Hindlimb muscle (tissue), 1 donor: ENCODE measurements at places on chromosomes 11 and 22.

DNA sequence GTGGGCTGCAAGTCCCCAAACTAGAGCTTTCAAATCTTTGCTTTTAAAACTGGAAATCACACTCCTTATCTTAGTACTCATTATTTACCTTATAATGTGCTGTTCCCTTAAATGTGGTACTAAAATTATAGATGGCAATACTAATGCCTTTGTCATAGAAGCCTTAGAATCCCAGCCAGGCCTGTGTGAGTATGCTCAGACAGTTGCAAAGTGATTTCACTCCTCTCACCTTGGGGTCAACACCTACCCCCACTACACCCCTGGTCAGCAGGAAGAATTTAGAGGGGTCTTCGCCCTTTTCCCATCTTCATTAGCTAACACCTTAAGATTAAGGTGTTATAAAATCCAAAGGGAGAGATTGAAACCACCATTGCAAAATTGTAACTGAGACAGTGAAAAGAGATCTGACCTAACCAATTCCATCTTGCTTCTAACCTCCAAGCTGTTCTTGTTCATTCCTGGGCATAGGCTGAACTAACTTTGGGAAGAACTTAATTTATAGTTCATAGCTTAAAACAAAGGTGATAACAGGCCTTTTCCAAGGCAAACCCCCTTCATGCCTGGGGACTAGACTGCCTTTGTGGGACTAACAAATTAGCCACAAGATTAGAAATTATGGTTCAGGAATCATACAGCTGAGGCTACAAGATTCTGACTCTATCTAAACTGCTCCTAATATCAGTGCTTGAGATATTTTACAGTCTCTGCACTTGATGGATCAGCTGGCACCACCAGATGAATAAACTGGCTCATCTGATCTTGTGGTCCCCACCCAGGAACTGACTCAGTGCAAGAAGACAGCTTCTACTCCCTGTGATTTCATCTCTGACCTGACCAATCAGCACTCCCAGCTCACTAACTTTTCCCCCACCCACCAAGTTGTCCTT is 10.4 kb upstream of the MRPL17 start:
- DNase-seq: no peak

- DNase-seq: no peak
These were observed 429.9 kb upstream of the CCDC90B start for GRCh38 chr11:83715927-83716535.

GRCh38 chr11:74839971-74840370 is 91.3 kb downstream of the RNF169 start:
- no peak for DNase-seq

DNA sequence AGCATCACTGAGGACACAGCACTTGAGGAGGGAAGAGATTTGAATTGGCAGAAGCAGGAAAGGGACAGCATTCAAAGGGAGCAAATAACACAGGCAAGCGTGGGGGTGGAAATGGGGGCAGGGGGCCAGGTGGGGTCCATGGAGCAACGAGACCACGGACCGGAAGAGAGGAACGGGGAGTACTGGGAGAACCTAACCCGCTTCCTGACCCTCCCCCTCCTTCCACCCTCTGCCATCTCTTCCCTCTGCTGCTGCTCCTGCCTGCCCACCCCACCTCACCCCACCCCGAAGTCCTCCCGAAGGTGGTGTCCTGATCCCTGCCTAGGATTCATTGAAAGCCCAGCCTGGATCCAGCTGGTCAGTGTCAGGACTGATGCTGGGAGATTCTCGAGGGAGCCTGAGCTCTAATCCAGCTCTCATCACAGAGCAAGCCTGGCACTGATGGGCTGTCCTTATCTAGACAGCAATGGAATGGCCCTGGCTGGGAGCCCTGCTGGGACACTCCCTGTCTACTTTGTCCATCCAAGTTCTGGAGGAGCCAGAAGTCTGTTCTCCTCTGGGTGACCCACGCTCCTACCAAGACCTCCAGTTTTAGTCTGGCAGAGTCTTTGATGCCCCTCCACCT is 105.0 kb downstream of the TRIM29 start:
- no peak for DNase-seq

DNA sequence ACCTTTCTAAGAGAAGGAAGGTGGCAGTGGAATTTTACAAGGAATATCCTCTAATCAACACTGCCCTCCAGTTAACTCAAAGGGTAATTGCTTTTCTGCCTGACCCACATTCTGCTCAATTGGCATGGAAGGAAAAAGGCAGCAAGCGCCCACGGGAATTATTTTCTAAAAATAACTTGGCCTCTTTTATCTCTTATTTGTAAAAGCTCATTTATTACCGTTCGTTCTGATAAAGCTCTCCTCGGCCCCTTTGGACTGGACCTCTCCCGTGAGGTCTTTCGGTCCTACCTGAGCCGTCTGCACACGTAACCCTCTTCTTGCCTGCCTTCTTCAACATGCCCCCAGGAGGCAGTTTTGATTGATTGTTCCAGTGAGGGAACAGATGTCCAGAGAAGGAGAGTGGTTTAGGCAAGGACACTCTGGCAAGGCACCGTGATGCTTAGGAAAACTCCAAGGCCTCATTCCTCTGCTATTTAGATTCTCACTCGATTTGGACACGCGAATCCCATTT is 53.2 kb upstream of the CRTAM start:
- DNase-seq: no peak

- DNase-seq: no peak
These were observed 3.3 kb downstream of the OR51B4 start for GRCh38 chr11:5298451-5298850.

DNA sequence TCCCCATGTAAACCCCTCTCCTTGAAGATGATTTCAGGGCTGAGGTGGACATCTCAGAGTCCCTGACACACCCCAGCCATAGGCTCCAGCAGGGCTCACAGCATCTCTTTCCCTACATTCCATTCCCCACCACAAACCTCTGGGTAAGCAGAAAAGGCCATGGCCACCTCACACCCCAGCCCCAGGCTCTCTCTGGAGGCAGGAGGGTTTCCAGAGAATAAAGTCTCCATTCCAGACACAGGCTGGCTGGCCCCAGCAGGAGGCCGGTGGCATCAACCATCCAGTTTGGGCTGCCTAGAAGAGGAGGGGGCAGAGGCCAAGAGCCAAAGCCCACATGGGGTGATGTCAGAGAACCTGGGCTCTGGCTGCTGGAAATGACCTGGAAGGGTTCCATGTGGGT is 61.4 kb downstream of the TP53I11 start:
- no peak for DNase-seq

DNA sequence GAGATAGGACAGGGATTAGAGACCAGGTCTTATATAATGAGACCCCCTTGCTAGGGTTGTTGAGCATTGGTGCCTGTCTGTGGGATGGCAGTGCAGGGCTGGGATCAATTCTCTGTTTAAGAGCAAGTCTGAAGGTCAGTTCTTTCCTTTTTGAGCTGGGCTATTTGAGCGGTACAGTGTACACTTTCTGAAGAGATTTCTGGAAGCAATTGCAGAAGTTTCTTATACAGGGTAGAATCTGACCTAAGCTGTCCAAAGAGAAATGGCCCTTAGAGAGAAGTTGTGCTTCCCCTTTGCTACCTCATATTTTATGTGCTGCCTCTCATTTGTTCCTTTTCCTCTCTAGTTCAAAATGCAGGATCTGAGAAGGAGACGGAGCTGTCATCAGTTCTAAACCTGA is 35.8 kb downstream of the CSTPP1 start:
- no peak for DNase-seq

DNA sequence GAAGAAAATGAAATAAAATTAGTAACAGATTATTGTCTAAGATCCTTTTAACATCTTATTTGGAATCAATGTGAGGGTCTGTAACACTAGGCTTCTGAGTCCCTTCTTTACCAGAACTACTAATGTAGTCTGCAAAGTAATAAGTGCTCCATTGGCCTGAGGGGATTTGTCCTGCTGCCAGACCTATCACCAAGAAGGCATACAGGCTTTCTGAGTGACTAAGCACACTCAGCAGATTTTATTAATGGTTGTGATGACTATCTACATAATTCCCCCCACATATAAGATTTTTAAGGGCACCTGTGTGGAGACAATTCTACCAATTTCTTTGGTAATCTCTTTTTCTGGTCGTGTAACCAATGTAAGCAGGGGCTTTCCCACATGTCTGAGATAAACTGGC is 365.0 kb upstream of the FAT3 start:
- no peak for DNase-seq

- no peak for DNase-seq
These were observed 96.1 kb downstream of the GRIA4 start for GRCh38 chr11:105705786-105706530.

DNA sequence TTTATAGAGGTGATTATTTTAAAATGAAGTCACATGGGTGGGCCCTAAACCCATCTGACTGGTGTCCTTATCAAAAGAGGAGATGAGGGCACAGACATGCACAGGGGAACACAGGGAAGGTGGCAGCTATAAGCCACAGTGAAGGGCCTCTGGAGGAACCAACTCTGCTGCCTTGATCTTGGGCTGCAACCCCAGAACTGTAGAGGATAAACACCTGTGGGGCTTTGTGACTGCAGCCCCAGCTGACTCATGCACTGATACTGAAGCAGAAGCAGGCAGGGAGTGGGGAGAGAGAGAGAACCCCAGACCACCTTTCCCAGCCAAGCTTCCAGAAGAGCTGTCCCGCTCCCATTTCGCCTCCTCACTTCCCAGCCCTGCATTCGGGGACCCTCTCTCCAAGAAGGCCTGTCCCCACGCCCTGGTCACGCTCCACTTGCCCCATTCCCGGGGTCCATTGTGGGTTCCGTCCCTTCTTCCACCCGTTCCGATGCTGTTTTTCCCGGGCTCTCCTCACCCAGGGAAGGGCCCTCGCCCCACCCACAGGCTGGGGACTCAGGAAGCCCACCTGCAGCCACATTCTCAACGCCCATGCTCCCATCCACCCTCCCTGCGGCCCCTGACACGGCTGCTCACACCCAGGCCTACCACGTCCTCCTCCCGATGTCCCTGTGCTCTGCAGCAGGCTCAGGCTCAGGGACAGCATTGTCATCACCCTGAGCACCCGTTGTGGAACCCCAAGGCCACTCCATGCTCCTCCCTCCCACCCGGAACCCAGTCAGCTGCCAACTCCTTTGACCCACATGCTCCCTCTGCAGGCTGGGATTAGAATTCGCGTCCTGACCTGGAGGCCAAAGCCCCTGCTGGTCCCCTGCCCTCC is 90.8 kb upstream of the SHANK2 start:
- DNase-seq: no peak

DNA sequence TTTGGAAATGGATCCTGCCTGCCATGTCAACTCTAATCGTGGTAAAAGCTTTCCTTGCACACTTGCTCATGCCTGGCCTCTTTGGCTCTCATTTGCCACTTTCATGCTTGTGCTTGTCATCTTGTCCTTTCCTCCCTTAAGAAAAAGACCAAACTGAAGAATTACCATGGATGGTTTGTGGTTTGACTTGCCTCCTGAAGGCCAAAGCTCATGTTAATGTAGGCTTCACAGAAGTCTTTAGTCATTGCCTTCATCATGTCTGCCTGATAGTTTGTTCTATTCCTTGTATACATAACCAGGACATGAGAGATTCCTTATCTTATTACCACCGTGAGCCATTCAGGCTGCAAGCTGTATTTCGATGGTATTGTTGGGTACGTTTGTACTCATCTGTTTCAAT is 17.3 kb downstream of the TEAD1 start:
- no peak for DNase-seq

GRCh38 chr22:41198027-41198580 is 7.0 kb upstream of the L3MBTL2 start:
- DNase-seq: no peak

DNA sequence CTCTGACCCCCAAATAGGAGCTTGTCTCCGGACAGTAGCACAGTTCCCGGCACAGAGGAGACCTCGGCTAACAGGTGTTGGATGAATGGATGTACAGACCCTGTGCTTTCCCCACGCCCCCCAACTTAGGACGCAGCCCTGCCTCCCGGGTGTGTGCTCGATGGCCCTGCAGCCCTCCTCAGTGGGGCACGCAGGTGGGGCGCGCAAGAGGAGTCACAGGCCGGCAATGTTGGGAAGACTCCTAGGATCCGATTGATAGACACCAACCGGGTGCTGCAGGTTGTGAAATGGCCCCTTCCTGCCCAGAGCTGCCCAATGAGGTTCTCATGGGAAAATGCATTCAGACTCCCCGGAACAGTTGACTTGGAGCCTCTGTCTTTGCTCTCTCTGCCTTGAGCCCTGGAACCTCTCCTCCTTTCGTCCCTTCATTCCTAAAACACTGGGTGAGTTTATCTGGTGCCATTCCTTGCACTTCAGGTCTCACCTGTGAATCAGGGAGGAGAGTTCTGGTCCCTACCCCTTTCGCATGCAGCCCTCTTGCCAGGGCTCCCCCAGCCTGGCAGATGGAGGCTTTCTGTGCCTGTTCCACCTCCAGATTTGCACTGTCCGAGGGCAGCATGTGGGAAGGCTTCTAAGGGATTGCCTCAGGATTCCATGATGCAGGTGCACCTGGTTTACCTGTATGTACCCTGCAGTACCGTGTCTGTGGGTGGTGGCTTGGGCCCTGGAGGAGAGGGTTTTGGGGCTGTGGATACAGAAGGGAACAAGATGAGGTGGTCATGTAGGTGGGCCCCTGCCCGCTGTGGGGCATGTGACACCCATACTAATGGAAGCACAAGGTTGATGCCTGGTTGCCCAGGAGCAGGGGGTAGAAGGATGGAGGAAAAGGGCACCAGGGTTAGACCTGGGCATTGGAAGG is 1.2 kb downstream of the MICALL1 start:
- DNase-seq: no peak

GRCh38 chr11:36684840-36685801 is 87.1 kb upstream of the RAG2 start:
- no peak for DNase-seq

DNA sequence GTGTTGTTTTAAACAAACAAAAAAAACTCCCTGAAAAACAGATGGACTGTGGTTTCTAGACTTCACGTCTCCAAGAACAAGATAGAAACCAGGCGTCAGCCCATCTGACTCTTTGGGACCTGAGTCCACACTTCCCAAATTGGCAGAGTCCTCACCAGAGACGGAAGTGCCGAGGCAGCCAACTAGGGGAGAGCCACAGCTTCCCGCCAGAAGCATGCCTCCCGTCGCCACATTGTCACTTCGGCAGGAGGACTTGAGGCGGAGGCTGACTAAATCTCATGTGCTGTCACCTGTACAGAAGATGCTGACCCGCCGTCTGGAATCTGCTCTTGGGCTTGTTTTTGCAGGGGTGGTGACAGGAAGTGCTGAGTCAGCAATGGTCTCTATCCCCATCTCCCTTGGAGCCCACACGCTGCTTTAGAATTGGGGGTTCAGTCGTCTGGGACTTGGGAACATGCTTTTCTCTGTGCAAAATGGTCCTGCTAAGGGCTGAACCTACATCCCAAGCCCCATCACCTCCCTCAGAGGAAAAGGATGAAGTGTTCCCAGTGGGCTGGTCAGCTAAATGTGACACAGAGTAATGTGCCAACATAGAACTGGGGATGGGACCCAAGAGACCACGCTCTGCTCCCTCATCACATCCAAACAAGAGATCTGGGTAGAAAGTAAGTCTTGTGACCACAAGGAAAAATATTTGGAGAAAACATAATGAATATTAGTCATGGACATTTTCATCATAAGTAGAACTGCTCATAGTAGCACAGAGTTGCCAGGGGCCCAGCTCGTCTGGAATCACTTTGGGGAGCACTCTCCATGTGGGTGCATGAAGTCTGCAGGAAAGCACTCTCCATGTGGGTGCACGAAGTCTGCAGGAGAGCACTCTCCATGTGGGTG is 152.9 kb downstream of the SNX19 start:
- no peak for DNase-seq

- DNase-seq: peak; percentile 88
These were observed 68.1 kb downstream of the CSTPP1 start for GRCh38 chr11:47004595-47005033.
